ENCODE measurements at places on chromosomes 11 and 22.

DNA sequence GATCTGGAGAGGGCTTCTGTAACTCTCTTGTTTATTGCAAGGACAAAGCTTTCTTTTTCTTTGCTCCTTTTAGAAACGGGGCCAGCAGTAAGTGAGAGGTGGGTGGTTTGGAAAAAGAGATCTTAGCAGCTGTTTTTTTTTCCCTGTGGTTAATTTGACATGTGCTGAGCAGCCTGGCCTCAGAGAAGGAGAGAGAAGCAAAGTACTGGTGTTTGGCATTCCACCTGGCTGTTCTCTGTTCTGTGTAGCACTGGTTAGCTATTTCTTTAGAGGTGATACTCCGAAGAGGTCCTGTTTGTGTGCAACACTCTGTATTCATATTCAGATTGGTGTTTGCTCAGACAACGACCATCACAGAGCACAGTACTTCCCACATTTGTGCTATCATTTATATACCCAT is 80.8 kb upstream of the SORL1-AS1 start:
- DNase-seq, result no peak

- DNase-seq, result no peak
Observed at GRCh38 chr11:100791860-100792259, 104.8 kb downstream of the ARHGAP42 start.

- no peak for DNase-seq
Observed at GRCh38 chr11:120532832-120533196, 21.3 kb downstream of the GRIK4 start.

DNA sequence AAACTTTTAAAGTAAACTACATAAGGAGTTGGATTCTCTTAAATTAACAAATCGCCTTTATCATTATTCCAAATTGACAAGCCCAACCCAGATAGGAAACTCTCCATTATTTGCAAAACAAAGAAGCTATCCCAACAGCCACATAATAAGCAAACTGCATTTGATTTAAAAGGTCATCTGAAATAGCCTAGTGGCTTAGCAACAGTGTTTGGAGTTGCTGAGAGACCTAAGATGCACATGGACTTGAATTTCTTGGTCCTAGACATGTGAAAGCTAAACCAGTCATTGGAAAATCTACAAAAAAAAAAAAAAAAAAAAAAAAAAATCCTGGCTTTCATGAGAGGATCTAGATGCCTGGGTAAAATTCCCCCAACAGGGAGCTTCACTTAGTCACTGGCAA is 69.5 kb downstream of the PRCP start:
- no peak for DNase-seq

- DNase-seq, result no peak
Observed at GRCh38 chr22:47533961-47534803, 771.7 kb downstream of the TBC1D22A start.

GRCh38 chr11:64447831-64448598 is 89.1 kb downstream of the RPS6KA4 start:
- DNase-seq, result no peak

GRCh38 chr11:57641011-57641807 is 8.5 kb downstream of the YPEL4 start:
- no peak for DNase-seq

- no peak for DNase-seq
Observed at GRCh38 chr11:64128255-64129006, 37.5 kb downstream of the MACROD1 start.

GRCh38 chr22:41445129-41446056 is 1.2 kb downstream of the TOB2 start:
- no peak for DNase-seq

GRCh38 chr11:85695546-85695945 is 9.6 kb upstream of the CCDC89 start:
- no peak for DNase-seq

GRCh38 chr22:35567351-35568141 is 26.9 kb downstream of the RASD2 start:
- no peak for DNase-seq

DNA sequence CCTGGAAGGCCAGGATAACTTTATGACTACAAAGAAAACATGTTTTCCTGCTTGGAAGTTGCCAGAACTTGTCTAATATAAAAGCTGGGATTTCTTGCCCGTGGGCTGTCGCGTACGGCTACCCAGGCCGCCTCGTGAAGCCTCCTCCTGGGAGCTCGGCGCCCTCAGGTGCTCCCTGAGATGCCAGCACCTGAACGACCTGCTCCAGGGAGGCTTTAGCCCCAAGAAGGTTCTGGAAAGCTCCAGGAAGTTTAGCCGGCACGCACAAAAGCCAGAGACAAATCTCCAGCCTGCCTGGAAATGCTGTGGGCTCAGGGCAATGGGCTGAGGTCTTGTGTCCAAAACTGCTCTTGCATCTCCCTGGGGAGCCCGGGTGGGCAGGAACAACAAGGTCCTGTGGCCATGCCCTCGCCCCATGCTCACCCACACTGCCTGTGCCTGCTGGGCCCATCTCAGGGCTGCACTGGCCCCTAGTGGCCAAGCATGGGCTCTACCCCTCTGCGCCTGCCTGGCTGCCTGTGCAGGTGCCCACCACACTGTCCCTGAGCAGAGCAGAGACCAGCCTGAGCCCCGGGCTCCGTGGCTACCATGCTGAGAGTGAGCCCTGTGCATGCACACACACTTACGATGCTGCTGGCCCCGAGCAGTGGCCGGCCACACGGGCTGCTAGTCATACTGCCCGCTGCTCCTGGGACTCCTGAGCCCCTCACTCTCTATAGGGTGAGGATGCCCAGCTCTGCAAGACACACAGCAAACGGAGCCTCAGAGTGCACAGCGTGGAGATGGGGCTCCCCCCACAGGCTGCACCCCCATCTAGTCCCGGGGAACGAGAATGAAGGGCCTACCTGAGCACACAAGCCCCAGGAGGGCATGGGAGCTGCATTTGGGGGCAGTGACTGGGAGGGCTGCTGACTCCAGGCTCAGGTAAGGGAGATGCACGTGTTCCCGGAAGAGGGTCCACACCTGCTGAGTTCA is 4.9 kb upstream of the CELSR1 start:
- DNase-seq, result peak; percentile 62

DNA sequence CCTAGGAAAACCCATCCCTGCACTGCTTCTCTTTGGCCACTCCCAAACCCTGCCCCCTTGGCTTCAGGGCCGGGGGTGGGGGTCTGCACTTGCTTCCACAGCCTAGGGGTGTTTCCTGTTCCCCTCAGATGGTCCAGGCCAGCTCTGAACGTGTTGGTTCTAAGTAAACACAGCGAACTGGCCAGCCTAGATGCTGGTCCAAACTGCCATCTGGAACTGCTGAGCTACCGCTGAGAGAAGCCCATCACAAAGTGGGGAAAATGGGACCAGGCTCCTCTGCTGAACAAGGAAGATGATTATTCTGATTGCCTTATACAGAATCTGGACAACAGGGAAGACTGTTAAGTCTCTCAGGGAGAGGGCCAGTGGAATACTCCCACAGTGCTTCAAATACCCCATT is 23.5 kb upstream of the YPEL1 start:
- no peak for DNase-seq

GRCh38 chr11:119447664-119448242 is 24.8 kb upstream of the THY1 start:
- DNase-seq, result no peak

DNA sequence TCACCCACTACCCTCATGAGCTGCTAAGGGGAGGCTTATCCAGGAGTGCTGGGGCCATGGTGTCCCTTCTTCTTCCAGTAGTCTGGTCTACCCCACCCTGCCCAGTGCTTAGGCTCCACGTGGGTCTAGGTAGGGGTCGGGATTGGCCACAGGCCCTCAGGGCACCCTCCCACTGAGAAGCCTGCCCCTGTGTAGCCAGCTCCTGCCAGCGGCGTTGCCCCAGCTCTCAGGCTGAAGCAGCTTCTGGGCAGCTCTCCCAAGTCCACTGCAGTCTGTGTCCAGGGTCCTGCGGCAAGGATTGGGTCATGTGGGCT is 24.0 kb upstream of the RIC3 start:
- no peak for DNase-seq

Data from naive thymus-derived CD8-positive, alpha-beta T cell (primary cell).